B cell (primary cell): ENCODE measurements at places on chromosomes 4 and X. TPM values are rescaled to one million over a fixed set of nuclear protein-coding genes. Genes with fewer than 3 reads are reported as not detected.

DNA sequence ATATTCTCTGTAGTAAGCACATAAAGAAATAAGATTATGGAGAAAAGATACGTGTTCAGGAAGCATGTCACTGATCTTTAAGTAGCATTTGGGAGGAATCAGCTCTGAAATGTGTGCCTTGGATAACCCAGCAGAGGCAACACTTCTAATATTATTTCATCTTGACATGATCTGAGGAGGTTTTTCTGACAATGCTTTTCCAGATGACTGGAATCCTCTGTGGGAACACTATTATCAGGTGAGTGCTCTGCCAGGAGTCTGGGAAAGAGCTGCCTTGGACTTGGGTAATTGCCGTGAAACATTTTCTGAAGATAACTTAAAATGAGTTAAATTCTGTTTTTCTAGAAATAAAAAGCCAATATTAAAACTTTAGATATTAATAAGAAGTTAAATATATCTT, 78.2 kb upstream of the QRFPR start:
- no peaks in the 10 kb centered on the region for H3K4me1 ChIP-seq
- DNase-seq: no peak
- H3K27me3 ChIP-seq: no peaks in the 10 kb centered on the region
- no peak overlapping the region for H3K27ac ChIP-seq
- no peak overlapping the region for H3K4me3 ChIP-seq
- no peaks in the 10 kb centered on the region for H3K36me3 ChIP-seq

DNA sequence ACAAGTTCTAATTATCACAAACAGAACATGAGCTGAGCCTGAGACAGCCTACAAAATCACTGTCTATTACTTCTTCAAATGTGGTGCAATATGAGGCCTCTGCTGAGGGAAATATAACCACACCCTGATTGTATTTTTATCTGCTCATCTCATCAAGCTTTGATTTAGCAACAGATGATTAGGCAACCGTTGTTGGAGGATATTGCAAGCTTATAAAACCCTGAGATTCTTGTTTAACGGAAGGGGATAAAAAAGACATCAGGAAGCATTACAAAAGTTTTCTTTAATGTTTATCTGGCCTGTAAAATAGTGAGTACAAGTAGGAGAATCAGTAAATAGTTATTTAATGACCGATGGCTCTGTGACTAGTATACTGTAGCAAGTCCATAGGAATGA, 108.5 kb downstream of the ZNF330 start:
- H3K36me3 ChIP-seq: no peaks in the 10 kb centered on the region
- no peak for DNase-seq
- H3K4me3 ChIP-seq: no peak overlapping the region
- no peak overlapping the region for H3K27ac ChIP-seq
- H3K4me1 ChIP-seq: no peaks in the 10 kb centered on the region

PNCK gene
- 0.99 TPM in 1 of 2 replicates, not detected in the other for total RNA-seq

MAGED4 gene
- total RNA-seq: 8.6 and 12.1 TPM in 2 replicates
